ENCODE measurements at places on chromosomes 2 and 18.

- DNase-seq = no peak
Measured at GRCh38 chr18:74497778-74498177, 1.6 kb downstream of the CNDP2 start.

DNA sequence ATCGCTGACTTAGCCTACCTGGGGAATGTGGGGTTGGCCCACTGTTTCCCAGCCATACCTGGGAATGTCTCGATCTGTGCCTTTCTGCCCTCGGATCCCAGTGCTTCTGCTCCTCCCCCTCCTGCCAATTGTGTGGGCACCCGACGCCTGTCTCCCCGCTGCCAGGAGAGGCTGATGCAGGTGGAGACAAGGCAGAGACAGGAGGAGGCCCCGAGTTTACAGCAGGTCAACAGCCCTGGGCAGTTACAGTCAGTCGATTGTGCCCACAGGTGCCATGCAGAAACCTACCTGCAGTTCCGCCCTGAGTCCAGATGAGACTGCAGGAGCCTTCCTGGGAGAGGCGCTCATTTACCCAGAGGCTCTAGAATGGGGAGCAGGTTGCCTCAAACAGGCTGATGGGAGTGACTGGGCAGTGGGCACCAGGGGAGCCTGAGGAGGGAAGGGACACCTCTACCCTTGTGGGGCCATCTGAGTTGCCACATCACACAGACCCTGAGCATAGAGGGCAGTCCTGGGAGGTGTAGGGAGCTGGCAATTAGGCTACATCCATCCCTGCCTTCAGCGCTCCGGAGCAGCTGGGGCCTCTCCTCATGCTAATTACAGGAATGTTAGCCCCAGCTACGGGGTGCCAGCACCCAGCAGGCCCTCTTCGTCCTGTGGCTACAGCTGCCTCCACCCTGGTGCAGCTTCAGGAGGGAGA lies 300.1 kb downstream of the NDUFA10 start:
- DNase-seq = no peak

DNA sequence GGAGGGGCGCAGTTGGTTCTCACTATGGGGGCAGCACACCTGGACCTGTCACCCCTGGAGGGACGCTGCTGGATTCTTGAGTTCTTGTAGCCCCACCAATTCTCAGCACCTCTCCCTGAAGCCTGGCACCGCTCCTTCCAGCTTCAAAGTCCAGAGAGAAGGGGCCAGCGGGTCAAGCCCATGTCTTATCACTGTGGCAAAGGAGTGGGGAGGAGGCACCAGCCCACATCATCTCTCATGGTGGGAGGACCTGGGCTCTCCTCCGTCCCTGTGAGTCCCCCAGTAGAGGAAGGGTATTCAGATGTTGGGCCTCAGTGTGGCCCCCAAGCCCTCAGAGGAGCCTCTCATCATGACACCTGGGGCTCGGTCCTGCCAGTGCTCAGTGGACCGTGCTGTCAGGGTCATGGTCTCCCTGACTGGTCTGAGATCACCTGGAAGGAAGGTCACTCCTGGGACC lies 67.4 kb downstream of the HS1BP3 start:
- DNase-seq = no peak

DNA sequence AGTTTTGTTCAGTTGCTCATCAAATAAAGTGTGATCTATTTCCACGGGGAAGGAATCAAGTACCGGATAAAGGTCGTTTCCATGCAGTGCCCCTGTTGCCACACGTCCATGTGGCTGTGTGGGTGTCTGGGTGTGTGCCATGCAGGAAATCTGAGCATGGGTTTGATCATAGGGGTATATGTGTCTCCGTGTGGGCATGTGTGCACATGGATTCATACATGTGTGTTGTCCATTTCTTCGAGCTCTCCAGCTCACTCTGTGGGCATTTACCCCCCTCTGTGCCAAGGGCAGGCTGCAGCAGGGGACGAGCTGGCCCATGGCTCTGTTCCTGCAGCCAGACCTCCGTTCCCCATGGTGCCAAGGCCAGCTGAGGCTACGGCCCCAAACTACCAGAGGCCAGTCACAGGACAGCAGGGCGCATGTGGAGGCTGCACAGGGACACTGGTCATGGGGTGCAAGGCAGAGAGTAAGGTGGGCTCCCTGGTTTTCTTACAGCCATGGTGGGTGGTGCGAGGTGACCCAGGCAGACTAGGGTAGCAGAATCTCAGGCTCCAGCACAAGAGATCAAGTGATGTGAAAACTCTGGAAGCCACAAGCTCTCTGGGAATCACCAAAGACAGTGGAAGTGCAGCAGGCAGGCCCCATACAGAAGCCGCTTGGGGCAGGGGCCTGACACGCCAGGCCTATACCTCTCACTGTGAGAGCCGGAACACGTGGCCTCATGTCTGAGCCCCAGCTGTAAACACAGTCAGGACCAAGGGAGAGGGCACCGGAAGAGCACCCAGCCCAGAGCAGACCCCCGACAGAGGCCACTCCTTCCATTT lies 66.4 kb upstream of the RAB6C start:
- no peak for DNase-seq

DNA sequence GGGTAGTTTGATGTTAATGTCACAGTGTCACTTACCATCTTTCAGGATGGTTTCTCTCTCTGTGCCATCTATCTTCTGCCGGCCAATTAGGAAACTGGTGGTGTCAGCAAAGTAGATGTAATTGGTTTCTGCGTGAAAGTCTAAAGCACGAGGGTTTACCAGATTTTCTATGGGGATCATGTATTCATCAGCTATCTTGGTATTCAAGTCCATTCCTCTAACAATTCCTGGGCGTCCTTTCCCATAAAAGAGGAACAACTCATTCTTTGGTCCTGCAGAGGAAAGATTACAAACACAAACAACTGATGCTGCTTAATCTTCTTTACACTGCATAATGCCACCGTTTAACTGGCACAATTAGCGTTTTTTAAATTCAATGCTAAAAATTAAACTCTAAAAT lies 1081.9 kb downstream of the LRP1B start:
- DNase-seq = no peak

DNA sequence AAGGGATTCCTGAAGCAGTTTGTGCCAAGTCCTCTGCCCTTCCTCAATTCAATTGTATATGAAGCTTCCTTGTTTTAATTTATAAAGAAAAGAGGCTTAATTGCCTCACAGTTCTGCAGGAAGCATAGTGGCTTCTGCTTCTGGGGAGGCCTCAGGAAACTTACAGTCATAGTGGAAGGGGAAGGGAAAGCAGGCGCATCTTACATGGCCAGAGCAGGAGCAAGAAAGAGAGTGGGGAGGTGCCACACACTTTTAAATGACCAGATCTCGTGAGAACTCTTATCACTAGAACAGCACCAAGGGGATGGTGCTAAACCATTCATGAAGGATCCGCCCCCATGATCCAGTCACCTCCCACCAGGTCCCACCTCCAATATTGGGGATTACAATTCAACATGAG lies 114.2 kb downstream of the SGPP2 start:
- DNase-seq = no peak

GRCh38 chr2:230589497-230590015 lies 123.1 kb upstream of the CAB39 start:
- DNase-seq = peak; percentile 74

- DNase-seq = no peak
Measured at GRCh38 chr2:168336786-168337388, 89.5 kb upstream of the STK39 start.

GRCh38 chr2:212959471-212960117 lies 191.8 kb downstream of the IKZF2 start:
- no peak for DNase-seq

- DNase-seq = no peak
Measured at GRCh38 chr2:239407112-239407511, 6.3 kb upstream of the HDAC4 start.

DNA sequence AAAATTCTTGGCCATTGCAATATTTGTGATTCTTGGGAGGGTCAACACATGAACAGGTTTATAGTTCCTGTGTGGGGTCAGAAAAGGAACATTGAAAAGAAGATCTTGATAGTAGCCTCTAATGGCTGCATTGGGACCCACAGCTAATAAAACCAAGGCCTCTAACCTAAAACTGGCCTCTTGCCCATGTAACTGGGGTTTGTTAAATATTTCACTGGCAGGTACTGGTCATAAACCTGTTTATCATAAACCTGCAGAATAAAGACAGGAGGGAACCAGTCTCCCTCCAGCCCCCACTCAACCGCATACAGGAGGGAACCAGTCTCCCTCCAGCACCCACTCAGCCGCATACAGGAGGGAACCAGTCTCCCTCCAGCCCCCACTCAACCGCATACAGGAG lies 125.3 kb downstream of the PXDN start:
- DNase-seq = no peak

GRCh38 chr2:43059183-43059897 lies 167.1 kb downstream of the ZFP36L2 start:
- DNase-seq = peak; percentile 24

GRCh38 chr18:13284330-13285027 lies 65.9 kb downstream of the LDLRAD4 start:
- no peak for DNase-seq

DNA sequence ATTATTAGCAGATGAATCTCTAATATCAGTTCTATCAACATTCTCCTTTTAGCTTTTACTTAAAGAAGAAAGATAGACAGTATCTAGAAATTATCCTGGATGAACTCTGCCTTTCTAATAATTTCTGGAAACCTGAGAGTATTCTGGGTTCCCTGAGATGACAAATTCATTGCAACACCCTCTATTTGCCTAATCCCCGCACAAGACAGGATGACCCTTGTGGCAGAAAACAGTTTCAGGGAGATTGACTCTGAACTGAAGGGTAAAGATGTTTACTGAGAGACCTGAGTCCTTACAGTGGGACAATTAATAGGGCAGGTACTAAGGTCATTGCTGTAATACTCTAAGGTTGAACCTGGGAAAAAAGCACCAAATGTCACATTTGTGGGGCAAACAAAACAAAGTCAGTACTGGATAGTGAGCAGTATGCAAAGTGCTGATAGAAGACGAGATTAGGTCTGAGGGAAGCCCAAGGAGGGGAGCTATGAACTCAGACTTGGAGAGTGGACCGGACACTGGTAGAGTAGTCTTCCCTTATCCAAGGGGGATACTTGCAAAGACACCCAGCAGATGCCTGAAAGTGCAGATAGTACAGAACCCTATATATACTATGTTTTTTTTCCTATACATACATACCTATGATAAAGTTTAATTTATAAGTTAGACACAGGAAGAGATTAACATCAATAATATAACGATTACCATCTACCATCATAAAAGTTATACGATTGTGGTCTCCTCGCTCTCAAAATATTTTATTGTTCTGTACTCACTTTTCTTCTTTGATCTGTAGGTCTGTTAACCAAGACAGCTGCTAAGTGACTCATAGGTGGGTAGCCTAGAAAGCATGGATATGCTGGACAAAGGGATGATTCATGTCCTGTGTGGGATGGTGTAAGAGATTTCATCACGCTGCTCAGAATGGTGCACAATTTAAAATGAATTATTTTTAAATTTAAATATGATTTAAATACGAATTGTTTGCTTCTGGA lies 148.3 kb upstream of the KLHL14 start:
- peak; percentile 51 for DNase-seq
